ENCODE measurements at places on chromosomes 16 and 17. TPM values are rescaled to one million over a fixed set of nuclear protein-coding genes. Genes with fewer than 3 reads are reported as not detected.
A peak's percentile ranks its signal among the peaks of the same experiment; 100 is the strongest.

DNA sequence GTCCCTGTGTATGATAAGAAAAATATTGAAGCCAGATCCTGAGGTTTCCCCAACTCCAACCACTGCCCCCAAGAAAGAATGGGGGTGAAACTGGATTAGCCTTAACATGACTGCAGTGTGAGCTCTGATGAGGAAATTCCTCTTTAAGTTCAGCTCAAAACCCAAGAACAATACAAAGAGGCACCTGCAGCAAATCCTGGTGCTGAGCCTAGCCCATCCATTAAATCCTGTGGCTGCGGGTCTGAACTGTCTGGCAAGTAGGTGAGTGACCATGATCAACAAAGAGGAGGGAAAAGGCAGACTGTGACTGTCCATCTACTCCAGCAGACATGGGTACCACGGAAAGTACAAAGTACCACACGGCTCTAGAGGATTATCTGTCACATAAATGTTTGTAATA, 64.2 kb downstream of the CREBBP start:
- no peak for DNase-seq

GRCh38 chr16:67704110-67704509, 15.0 kb downstream of the GFOD2 start:
- DNase-seq, result no peak

GRCh38 chr16:30623536-30624283, 13.5 kb upstream of the ZNF689 start:
- DNase-seq, result no peak

DNA sequence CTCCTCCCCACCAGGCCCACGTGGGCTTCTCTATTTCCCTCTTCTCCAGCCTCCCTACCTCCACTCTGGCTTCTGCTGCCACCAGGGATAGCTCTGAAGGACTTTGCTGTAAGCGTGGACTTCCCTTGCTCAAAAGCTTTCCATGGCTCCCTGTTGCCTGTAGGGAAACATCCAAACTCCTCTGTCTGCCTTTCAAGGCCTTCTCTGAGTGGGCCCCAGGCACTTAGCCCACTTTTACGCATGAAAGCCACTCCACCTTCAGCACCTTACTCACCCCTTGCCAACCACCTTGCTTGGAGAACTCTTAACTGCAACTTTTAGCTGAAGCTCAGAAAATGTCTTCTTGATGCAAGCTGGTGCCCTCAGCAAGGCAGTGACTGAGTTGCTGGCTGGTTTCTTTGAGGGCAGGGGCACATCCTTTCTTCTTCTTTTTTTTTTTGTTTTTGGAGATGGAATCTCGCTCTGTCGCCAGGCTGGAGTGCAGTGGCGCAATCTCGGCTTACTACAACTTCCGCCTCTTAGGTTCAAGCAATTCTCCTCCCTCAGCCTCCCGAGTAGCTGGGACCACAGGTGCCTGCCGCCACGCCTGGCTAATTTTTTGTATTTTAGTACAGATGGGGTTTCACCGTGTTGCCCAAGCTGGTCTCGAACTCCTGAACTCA, 52.0 kb upstream of the DLX4 start:
- DNase-seq, result no peak

The EXOSC6 gene
- 8.7 TPM for polyA plus RNA-seq

DNA sequence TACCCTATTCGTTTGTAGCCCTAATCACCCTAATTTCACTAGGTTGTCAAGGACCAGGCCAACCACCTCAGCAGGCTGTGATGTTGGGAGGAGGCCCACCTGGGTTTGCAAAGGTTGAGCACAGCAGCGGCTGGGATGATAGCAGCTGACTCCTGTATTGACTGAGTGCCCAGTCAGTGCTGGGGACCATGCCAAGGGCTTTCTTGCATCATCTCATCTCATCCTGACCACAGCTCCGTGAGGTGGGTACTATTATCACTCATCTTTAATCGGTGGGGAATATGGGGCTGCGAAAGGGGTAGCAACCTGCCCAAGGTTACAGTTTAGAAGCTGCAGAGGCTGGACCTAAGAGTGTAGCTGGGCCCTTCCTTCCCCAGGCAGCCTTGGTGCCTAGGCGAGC, 11.7 kb downstream of the ATPAF2 start:
- DNase-seq, result no peak

DNA sequence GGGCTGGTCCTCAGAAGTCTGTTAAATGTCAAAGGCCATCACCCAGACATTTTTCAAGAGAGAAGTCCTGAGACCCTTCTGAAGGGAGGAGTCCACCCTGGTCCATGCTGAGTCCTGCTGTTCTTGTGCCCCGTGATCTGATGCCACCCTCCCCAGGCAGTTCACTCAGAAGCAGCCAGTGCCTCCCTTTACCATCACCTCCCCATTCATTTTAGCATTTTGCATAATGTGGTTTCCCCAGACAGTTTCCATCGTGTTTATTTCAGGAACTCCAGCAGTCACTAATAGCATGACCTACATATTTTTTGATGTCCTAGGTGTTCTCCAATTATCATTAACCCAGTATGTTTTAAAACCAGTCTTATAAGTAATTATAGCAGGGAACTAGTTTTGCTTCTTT, 353.0 kb upstream of the CDH5 start:
- no peak for DNase-seq

- no peak for DNase-seq
Observed at GRCh38 chr17:4426499-4427208, 7.1 kb upstream of the SPNS3 start.

DNA sequence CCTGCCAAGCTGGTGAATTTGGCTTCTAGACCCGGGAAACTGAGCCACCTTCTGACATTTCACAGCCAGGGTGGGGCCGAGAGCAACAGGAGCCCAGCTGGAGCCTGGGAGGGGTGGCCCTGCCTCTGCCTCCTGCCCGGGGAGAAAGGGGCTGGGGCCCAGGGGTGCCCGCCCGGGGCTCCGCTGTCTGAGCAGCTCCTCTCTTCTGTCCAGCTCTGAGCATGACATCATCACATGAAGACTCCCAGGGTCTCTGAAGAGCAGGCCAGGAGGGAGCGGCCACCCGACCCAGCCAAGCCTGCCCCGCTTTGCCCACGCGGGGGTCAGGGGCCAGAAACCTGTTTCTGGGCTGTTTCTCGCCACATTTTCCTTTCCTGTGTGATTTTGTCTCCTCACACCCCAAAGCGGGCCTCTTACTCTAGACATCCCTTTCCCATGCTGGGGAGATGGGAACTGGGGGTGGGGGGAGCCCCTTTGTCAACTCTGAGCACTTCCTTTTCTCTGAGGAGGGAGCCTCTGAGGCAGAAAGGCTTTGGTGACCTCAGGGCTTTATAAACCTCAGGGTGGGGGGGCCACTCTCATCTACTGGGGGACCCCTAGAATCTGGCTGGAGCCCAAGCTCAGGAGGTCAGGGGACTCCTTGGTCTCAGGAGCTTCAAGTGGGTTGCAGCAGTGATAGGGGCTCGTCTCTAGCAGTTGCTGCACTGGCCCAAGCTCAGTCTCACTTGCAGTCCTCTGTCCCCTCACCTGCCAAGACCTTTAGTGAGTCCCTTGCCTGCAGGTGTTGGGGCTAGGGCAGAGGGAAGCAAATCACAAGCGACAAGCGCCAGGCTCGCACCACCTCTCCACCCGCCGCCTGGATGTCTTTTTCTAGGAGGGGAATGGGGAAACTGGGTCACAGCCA, 7.6 kb downstream of the UBALD2 start:
- no peak for DNase-seq

The LGALS9B gene
- not detected for polyA plus RNA-seq

DNA sequence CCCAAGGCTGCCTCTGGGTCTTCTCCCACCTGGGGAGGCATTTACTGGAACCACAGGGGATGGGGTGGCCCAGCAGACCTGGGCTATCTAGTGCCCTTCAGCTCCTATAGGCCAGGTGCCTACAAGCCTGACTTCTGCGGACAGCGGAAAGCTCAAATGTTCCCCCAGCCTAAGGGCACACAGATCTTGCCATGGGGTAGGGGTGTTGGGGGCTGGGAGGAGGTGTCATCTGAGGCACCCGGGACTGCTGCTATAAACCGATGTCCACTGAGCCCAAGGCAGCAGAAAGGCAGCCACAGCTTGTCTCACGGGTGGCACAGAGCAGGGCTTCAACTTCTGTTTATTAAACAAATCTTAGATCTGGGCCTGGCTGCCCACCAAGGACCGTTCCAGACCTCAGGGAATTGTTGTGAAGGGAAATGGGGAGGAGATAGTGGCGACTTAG, 3.6 kb downstream of the MYO1C start:
- DNase-seq, result no peak

The C17orf50 gene
- polyA plus RNA-seq, result 0.14 TPM

GRCh38 chr17:7833795-7834541, at the start of gene KDM6B:
KDM6B (plus strand) TSS chr17:7834217; CDS start chr17:7845555, 11,338 bp downstream.
- peak; percentile 98 for DNase-seq

DNA sequence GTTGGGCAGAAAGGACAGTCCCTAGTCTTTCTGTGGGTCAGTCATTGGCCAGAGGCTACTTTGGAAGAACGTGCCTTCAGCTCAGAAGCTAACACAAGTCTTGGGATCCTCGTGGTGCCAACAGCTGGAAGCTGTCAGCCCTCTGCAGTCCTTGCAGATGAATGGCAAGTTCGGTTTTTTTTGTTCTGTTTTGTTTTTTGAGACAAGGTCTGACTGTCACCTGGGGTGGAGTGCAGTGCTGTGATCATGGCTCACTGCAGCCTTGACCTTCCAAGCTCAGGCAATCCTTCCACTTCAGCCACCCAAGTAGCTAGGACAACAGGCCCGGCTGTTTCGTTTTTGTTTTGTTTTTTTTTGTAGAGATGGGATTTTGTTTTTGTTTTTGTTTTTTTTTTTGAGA, 149.4 kb downstream of the SPECC1 start:
- no peak for DNase-seq

- no peak for DNase-seq
Observed at GRCh38 chr16:56795011-56795410, 65.1 kb downstream of the NUP93 start.

DNA sequence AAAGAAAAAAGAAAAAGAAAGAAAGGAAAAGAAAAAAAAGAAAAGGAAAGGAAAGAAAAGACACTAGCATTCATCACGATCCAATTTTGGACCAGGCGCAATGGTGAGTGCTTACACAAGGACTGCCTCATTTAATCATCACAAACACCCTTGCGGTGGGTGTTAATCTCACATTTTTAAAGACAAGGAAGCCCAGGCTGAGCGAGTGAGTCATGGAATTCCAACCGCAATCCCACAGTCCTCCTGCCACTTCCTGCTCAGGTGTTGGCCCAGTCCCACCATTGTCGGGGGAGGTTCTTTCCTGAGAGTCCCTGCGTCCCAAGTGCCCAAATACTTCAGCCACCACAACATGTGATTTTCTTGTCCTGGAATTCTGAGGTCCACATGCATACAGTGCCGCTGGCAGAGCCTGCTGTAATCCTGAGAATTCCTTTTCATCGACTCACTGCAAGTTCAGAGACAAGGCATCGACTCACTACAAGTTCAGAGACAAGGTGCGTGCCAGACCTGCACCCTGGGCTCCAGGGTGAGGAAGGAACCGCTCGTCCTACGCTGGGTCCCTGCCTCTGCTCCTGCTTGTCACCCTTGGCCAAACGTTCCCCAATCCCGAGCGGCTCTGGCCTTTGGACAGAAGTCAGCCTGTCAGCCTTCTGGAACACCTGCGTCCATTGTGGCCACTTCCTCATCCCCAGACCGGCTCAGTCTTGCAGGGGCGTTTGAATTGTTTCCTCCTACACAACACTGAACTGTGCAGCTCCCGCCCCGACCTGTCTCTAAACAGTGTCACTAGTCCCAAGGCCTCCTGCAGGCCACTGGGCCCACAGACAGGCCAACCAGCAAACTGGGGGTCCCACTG, 5.8 kb downstream of the ZG16B start:
- no peak for DNase-seq

The C16orf86 gene
- 6.0 TPM for polyA plus RNA-seq

- no peak for DNase-seq
Observed at GRCh38 chr16:10992112-10992511, 47.7 kb downstream of the CLEC16A start.

- DNase-seq, result no peak
Observed at GRCh38 chr17:47744168-47745036, 11.4 kb downstream of the TBX21 start.

DNA sequence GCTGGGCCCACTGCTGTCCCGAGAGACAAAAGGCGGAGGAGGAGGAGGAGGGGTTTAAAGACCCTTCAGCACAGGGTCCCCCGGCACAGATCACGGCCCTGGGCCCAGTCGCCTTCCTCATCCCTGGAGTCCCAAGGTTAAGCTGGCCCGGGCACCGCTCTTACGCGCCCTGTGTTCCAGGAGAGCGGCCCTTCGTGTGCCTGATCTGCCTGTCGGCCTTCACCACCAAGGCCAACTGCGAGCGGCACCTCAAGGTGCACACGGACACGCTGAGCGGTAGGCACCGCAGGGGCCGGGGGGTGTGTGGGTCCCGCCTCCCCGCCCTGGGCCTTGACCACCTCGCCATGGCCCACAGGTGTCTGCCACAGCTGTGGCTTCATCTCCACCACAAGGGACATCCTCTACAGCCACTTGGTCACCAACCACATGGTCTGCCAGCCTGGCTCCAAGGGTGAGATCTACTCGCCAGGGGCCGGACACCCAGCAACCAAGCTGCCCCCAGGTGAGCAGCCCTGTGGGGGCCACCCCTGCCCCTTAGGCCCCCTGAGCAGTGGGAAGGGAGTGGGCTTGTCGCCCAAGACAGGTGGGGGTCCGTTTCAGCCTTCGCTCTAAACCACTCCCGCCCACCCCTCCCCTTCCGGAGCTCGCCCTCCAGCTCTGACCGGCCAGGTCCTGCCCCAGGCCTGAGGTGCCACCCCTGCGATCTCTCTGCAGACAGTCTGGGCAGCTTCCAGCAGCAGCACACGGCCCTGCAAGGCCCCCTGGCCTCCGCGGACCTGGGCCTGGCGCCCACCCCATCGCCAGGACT, 37.6 kb upstream of the ZC3H18 start:
- peak; percentile 70 for DNase-seq

The METTL26 gene
- 128 TPM for polyA plus RNA-seq

DNA sequence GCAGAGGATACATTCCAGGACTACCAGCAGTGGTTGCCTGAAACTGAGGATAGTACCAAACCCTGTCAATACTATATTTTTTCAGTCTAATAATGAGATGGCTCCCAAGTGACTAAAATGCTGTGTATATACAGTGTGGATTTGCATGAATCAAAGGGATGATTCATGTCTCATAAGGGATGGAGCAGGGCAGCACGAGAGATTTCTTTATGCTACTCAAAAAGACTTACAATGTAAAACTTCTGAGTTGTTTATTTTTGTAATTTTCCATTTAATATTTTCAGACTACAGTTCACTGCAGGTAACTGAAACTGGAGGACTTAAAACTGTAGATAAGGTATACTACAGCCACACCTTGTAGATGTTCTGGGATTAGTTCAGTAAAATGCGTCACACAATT, 674.7 kb upstream of the SALL1 start:
- DNase-seq, result no peak

DNA sequence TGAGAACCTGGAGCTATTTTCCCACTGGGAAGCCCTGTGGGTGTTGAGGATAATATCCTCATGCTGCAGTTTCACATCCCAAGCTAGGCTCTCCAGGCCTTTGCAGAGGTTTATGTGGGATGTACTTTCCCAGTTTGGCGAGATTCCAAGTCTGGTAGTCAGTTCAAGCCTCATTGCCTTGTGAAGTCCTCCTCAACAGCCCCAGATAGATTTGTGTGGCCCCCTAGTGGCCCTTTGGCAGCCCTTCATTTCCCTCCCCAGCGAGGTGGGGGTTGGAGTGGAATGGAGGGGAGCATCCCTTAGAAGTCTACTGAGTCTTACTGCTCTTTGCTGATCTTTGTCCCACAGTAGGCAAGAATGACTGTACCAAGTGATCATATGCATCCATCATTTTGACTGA, 137.9 kb downstream of the CDH11 start:
- peak; percentile 11 for DNase-seq

GRCh38 chr16:47198180-47198575, 54.4 kb upstream of the NETO2 start:
- DNase-seq, result no peak

The CACNG5 gene
- not detected for polyA plus RNA-seq

- no peak for DNase-seq
Observed at GRCh38 chr17:41666237-41666641, 22.4 kb upstream of the EIF1 start.

The TBC1D3L gene
- 2.8 TPM for polyA plus RNA-seq

Data from right cardiac atrium (tissue), 5 donors.